ENCODE measurements at places on chromosomes 2 and 18.

DNA sequence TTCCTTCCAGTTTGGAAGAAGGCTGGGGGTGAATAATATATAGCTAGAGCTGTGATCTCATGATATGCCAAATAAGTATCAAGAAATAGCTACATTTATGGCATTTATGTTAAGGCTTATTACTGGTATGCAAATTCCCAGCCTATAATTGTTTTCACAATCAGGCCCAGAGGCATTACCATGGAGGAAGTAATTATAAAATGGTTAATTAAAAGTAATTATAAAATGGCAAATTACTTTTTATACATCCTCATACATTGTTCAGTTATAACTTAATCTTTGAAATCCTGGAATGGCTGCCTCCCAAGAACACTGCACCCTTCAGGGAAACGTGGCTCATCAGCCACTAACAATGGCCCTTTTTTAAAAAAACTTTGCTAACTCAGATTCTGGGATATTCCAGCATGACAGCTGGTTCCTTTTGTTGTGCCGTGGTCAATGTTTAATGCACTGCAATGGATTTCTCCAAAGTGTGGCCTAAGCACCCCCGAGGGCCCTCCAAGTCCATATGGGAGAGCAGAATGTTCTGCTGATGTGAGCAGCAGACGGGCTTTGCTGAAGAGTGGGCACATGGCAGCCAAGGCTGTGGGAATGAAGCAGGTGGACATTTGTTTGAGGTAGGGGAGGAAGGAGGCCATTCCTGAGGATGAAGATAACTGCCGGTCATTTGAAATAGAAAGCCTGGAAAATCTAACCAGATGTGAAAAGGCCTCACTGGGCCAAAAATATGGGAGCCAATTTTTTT is 483.5 kb upstream of the GCFC2 start:
- H3K27ac ChIP-seq = no peak overlapping the region
- DNase-seq = no peak
- H3K27me3 ChIP-seq = no peaks in the 10 kb centered on the region
- no peaks in the 10 kb centered on the region for H3K4me1 ChIP-seq

DNA sequence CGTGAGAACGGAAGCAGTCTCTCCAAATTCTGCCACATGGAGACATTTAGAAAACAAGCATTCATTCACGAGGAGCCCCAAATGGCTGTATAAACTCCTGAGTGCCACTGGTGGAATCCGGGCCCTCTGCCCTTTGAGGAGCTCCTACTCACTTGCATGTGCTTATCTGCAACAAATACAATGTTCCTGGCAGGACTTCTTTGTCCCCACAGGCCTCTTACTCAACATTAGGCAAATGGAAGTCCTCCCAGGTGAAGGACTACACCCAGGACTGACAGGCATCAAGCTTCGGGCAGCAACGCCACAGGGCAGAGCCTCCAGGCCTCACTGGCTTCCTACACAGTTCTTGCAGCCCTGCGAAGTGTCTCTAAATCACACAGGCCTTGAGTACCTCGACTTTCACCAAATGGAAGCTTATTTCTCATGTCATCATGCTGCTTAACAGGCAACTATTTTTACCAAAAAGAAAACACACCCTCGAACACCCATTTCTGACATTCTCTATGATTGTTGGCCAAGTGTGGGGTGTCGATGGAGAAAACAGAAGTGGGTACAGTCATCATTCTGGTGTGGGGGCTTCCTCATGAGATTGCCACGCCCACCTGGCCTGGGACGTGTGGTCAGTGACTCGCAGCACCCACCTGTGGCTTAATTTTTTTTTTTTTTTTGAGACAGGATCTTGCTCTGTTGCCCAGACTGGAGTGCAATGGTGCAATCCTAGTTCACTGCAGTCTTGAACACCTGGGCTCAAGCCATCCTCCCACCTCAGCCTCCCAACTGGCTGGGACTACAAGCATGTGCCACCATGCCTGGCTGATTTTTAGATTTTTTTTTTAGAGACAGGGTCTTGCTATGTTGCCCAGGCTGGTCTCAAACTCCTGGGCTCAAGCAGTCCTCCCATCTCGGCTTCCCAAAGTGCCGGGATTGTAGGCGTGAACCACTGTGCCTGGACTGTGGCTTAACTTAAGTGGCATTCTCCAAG is 186.8 kb upstream of the GLI2 start:
- no peak overlapping the region for H3K4me3 ChIP-seq
- H3K4me1 ChIP-seq = peaks cover 41% of the 10 kb centered on the region
- no peaks in the 10 kb centered on the region for H3K36me3 ChIP-seq

DNA sequence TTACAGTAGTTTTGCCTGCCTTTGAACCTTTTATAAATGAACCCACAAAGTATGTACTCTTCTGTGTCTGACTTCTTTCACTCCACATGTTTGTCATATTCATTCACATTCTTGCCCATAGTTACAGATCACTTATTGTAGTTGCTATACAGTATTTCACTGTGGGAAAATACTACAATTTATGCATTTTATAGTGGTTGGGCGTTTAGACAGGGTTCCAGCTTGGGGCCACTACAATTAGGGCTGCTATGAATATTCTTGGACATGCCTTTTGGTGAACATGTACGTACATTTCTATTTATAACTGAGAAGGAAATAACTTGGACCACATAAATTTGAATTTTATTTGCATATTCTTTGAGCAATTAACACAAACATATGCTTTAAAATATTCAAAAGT is 15.4 kb upstream of the PMAIP1 start:
- H3K4me1 ChIP-seq = peaks cover 16% of the 10 kb centered on the region
- H3K27me3 ChIP-seq = peaks cover 10% of the 10 kb centered on the region
- H3K27ac ChIP-seq = no peak overlapping the region
- no peaks in the 10 kb centered on the region for H3K36me3 ChIP-seq
- no peak overlapping the region for H3K4me3 ChIP-seq
- DNase-seq = no peak

GRCh38 chr2:228245601-228246000 is 64.1 kb upstream of the SPHKAP start:
- H3K27ac ChIP-seq = no peak overlapping the region
- H3K27me3 ChIP-seq = peaks cover 4% of the 10 kb centered on the region
- no peak for DNase-seq
- no peaks in the 10 kb centered on the region for H3K4me1 ChIP-seq
- no peaks in the 10 kb centered on the region for H3K36me3 ChIP-seq

- H3K4me1 ChIP-seq = peaks cover 16% of the 10 kb centered on the region
- no peaks in the 10 kb centered on the region for H3K36me3 ChIP-seq
- H3K27me3 ChIP-seq = no peaks in the 10 kb centered on the region
- H3K4me3 ChIP-seq = peak overlapping the region; percentile 53
- H3K27ac ChIP-seq = peak overlapping the region; percentile 39
- DNase-seq = no peak
Measured at GRCh38 chr2:170744248-170745002, 25.8 kb upstream of the ERICH2 start.

- H3K4me3 ChIP-seq = no peak overlapping the region
- peaks cover 12% of the 10 kb centered on the region for H3K27me3 ChIP-seq
- no peak overlapping the region for H3K27ac ChIP-seq
- H3K36me3 ChIP-seq = peaks cover 8% of the 10 kb centered on the region
- peaks cover 24% of the 10 kb centered on the region for H3K4me1 ChIP-seq
- no peak for DNase-seq
Measured at GRCh38 chr2:129812071-129812470, 167.4 kb upstream of the RAB6C start.

- H3K27me3 ChIP-seq = peaks cover 7% of the 10 kb centered on the region
- peaks cover 60% of the 10 kb centered on the region for H3K4me1 ChIP-seq
- no peak overlapping the region for H3K4me3 ChIP-seq
- no peak for DNase-seq
- H3K27ac ChIP-seq = peak overlapping the region; percentile 3
Measured at GRCh38 chr2:203659331-203660049, 46.9 kb upstream of the CD28 start.

Data from nephron progenitor cell (in vitro differentiated cells).